ENCODE measurements at places on chromosomes 1 and 21.

GRCh38 chr1:39960431-39960958 lies 5.5 kb downstream of the MFSD2A start:
- DNase-seq: peak; percentile 15

DNA sequence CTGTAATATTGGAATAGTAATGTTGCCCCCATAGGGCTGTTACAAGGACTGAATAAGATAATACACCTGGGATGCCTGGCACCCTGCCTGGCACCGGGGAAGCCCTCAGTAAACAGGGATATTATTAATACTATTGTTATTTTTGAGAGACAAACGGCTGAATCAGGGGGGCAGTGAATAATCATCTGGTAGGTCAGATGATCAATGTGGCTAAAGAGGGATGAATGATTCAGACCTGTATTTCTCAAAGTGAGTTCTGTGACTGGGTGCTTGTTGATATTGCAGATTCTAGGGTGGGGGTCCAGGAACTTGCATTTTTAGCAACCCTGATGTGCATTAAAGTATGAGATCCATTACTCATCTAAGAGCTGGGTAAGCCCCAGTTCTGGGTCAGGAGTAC lies 46.2 kb upstream of the BCL10 start:
- DNase-seq: no peak

GRCh38 chr1:246267896-246268295 lies 239.2 kb downstream of the SMYD3 start:
- DNase-seq: no peak

DNA sequence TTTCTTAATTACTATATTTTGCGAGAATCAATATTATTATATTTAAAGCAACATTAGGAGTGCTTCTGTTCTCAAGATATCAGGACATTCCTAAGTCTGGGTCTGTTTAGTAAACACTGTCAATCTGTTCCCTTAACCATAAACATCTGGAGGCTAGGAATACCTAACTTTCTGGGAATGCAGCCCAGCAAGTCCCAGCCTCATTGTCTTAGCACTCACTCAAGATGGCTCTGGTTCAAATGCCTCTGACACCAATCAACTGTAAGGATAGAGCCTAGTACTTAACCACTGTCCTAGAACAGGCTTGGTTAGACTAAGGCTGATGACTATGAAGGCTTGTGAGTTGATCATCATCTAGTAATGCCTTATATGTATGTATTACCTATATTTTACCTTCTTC lies 61.5 kb downstream of the TNN start:
- no peak for DNase-seq

GRCh38 chr1:40802078-40802741 lies 18.6 kb downstream of the KCNQ4 start:
- DNase-seq: peak; percentile 83

DNA sequence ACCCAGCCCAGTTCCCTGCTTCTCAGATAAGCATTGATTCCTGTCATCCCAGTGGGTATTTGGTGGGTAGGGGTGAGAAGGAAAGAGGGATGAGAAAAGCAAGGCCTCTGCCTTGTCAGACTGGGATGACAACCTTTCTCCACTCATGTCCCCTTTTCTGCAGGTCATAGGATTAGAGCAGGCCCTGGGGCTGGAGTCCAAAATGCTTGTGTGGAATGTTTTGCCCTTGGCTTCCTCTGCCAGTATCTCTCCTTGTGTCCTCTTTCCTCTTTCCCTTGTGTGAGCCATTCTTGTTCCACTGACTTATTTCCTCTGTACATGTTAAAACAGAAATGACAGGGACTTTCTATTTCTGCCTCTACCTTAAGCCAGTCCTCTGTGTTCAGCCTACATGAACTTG lies 4.1 kb downstream of the ATP2B4 start:
- DNase-seq: no peak

DNA sequence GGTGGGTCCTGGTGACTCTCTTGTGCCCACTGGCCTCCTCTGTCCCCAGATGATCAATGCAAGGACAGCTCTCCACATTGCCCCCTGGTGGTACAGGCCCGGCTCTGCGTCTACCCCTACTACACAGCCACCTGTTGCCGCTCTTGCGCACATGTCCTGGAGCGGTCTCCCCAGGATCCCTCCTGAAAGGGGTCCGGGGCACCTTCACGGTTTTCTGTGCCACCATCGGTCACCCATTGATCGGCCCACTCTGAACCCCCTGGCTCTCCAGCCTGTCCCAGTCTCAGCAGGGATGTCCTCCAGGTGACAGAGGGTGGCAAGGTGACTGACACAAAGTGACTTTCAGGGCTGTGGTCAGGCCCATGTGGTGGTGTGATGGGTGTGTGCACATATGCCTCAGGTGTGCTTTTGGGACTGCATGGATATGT lies 10.8 kb downstream of the ADAMTSL4 start:
- DNase-seq: peak; percentile 72

DNA sequence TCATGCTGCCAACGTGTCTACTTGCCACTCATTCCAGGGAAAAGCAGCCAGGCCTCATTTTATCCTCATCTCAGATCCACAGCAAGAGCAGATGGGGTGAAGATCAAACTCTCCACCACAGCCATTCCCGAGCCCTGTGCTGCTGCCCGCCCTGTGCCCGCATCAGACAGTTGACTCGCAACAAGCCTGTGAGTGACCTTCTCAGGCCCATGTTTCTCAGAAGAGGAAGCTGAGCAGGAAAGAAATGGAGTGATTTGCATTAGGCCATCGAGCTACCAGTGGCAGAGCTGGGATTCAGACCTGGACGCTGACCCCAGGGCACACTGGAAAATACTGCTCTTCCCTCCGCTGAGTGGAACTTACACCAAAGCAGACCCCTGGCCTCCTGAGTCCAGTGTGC lies 1.2 kb downstream of the CNR2 start:
- no peak for DNase-seq

GRCh38 chr1:7642418-7642704 lies 128.7 kb upstream of the VAMP3 start:
- no peak for DNase-seq

DNA sequence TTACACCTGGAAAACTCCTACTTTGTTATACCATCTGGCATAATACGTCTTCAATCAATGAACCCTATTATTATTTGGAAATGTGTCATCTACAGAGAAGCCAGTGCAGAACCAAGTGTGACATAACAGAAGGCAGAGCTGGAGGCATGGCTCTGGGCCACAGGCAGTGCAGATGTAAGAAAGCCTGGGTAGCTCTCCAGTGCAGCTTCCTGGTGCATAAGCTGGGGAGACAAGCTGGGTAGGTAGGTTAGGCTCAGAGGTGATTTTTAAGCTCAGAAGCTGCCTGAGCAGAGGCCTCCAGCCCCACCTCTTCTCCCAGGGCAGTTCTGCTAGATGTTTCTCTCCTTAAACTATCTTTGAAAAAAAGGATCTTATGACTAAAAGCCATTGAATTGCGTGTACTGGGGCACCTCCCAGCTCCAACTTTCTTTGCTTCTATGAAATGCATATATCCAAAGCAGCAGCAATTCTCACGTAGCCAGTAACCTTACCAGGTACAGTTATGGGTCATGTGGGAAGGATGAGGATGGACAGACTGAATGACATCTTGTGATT lies 30.7 kb downstream of the AKNAD1 start:
- no peak for DNase-seq
